ENCODE measurements at places on chromosomes 12 and 14.
A peak's percentile ranks its signal among the peaks of the same experiment; 100 is the strongest.

- no peak for DNase-seq
These were observed 81.3 kb upstream of the NID2 start for GRCh38 chr14:52150162-52150561.

- DNase-seq, result no peak
These were observed 1.0 kb upstream of the BTG1 start for GRCh38 chr12:92146497-92147224.

DNA sequence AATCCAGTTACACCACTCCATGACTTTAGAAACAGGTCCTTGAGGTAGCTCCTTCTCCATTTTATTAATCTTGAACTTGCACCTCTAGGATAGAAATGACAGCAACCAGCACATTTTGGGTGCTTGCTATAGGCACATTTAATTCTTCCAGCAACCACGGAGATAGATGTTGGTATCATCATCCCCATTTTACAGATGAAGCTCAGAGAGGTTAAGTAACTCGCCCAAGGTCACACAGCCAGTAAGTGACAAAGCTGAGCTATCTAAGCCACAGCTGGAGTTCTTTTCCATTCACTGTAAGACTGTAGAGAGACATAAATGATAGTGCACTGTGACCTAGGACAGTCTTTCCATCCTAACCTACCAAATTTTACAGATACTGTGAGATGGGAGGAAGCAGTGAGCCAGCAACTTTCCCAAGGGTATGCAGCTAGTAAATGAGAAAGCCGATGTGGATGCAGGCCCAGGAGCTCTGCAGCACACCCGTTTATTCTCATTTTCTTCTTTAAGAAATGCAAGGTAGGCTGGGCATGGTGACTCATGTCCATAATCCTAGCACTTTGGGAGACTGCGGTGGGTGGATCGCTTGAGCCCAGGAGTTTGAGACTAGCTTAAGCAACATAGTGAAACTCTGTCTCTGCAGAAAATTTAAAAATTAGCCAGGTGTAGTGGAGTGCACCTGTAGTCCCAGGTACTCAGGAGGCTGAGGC, 103.2 kb downstream of the TBX5 start:
- DNase-seq, result no peak

- no peak for DNase-seq
These were observed 463.6 kb downstream of the NRXN3 start for GRCh38 chr14:78633752-78634151.

DNA sequence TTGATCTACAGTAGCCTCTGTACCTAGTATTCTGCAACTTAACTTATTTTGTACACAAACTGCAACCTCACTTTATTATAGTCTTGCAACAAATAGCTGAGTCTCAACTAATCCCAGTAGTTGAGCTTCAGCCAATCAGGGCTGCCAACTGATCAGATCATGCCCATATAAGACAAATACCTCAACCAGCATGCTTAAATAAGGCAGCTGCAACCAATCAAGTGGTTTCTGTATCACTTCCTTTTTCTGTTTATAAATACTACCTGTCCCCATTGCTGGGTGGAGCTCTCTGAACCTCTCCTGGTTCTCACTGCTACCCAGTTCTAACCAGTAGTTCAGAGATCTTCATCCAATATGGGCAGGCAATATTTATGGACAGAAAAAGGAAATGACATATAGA, 248.5 kb upstream of the FBXO33 start:
- no peak for DNase-seq

DNA sequence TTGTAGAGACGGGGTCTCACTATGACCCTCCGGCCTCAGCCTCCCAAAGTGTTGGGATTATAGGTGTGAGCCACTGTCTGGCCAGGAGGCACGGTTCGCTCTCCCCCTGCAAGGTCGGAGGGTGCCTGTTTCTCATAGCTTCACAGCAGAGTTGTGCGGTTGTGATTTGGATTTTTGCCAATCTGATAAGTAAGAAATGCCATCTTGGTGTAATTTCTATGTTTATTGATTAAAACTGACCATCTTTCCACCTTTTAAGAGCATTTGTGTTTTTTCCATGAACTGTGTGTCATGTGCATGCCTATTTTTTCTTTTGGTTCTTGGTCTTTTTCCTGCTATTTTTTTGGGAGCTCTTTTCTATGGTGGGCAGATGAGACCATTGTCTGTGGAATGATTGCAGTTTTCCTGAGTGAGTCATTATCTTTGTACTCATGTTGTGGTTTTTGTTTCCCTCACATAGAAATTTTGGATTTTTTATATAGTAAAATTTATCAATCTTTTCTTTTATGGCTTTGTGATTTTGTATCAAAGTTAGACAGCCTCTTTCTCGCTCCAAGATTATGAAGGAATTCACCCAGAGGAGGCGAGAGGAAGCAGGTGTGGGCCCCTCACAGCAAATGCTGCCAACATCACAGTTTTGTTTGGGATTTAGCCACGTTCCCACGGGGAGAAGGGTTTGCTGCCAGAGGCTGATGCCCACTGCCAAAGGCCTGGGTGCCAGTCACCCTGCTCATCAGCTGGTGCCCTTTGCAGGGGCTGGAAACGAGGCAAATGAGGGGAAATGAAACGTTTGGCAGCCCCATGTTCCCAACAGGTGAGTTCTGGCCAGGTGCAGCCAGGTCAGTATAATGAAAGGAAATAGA, 47.2 kb downstream of the RFX4 start:
- no peak for DNase-seq

DNA sequence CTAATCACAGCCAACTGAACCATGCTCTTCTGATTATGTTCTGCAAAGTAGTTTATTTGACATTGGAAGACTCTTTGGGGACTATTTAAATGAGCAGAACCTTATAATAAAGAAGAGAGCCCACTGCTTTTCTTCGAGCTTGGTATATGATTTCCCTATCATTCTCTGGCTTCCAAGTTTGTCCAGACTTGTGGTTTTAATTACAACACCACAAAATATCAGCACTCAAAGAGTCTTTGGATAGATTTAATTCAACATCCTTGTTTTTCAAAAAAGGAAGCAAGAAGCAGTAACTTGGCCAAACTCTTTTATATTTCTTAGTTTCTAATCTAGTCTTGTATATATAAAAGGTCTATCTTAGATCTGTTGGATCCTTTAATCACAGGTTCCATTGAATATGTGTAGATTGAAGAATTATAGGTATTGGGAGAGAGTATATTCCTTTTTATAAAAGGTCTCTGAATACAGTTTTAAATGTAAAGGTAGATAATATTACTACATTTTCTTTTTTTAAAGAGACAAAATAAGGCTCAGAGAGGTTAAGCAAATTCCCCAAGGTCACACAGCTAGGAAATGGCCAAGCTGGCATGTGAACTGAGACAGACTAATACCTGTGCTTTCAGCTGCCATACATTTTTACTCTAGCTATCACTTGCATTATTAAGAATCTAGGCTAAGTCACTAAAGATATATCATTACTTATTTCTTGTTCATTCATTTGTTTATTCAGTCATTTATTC, 172.8 kb downstream of the SSPN start:
- DNase-seq, result no peak

GRCh38 chr14:99593971-99594841, 9.8 kb downstream of the CCDC85C start:
- no peak for DNase-seq

DNA sequence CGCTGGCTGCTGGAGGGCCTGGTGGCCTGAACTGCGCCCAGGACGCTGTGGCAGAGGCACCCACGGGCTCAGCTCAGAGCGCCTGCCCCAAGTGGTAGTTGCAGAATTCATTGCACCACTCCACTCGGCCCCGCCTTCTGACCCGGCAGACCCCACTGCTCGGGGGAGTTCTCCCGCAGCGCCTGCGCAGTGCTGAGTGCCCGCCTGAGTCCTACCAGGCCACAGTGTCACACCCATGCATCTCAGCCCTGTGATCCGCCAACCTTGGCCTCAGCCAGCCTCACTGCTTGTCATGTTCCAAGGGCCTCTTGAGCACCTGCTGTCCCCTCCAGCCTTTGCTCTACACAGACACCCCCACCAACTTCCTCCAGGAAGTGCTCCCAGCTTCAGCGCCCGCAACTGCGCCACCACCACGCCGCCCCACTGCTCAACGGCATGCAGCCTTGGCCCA, 12.2 kb downstream of the DEGS2 start:
- no peak for DNase-seq

GRCh38 chr12:11829764-11830194, 180.3 kb downstream of the ETV6 start:
- no peak for DNase-seq

- peak; percentile 70 for DNase-seq
These were observed 764.3 kb downstream of the NOVA1 start for GRCh38 chr14:25833341-25834126.

DNA sequence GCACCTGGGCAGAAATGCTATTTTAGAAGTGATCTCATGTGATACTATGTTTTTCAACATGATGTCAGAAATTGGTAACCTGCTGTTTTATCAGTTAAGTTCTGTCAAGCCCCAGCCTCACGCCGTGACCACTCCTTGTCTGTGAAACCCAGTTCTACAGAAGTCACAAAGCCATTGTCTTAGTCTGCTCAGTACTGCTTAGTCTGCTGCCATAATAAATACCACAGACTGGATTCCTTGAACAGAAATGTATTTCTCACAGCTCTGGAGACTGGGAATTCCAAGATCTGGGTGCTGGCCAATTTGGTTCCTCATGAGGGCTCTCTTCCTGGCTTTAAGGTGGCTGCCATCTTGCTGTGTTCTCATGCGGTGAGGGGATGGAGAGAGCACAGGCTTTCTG, 176.9 kb downstream of the PRKCH start:
- no peak for DNase-seq

DNA sequence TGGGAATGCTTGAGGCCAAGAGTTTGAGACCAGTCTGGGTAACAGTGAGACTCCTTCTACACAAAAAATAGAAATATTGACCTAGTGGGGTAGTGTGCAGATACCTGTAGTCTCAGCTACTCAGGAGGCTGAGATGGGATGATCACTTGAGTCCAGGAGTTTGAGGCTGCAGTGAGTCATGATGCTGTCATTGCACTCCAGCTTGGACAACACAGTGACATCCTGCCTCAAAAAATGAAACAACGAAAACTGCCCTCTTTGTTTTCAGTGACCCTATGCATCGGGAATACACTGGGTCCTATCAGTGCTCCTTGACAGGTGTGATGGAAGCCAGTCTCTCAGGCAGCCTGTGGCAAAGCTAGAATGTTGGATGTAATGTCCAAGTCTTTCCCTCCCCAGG, 311.5 kb upstream of the OR4E1 start:
- DNase-seq, result no peak

DNA sequence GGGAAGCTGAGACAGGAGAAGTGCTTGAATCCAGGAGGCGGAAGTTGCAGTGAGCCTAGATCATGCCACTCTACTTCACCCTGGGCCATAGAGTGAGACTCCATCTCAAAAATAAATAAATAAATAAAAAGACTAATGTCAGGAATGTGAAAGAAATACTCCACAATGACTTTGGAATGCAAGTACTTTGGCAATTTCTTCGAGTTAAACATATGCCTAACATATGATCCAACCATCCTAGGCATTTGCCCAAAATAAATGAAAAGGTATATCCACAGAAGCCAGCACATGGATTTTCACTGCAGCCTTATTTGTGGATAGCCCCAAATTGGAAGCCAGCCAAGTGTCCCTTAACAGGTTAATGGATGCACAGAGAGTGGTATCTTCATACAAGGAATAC, 357.9 kb upstream of the TMEM132C start:
- DNase-seq, result no peak

- no peak for DNase-seq
These were observed 43.9 kb upstream of the ATP23 start for GRCh38 chr12:57897286-57897974.

GRCh38 chr14:67441256-67441655, 29.3 kb upstream of the PLEK2 start:
- no peak for DNase-seq

GRCh38 chr12:121678716-121679300, 9.4 kb upstream of the MORN3 start:
- no peak for DNase-seq

- DNase-seq, result no peak
These were observed 123.1 kb downstream of the PIWIL1 start for GRCh38 chr12:130460611-130461446.

DNA sequence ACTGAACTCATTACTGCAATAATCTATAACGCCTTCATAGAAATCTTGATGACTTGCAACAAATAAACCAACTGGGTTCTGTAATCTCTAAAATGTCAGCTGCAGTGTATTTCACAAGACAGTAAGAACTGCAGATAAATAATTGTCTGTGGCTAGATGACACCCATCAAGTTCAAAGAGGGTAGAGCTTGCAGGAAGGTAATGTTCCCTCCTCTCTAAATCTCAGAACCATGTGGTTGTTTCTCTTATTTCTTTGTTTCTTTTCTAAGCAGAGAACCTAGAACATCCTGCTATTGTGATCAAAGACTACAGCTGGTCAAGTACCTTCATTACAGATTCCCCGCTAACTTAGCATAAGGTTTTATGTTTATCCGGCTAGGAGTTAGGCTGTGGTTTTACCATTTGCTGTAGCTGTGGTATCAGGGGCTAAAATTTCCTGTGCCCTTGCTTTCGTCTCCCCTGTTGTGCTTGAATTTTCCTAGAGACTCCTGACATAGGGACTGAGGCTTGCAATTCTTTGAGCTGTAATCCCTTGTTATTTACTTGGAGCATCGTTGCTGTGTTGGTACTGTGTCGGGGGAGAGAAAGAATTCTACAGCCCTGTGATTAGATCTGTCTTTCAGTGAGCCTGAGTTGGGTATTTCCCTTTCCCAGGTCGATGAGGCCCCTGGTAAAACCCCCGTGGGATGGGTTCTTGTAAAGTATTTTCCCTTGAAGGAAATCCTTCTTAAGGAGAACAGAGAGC, 253.1 kb upstream of the BTG1 start:
- no peak for DNase-seq

DNA sequence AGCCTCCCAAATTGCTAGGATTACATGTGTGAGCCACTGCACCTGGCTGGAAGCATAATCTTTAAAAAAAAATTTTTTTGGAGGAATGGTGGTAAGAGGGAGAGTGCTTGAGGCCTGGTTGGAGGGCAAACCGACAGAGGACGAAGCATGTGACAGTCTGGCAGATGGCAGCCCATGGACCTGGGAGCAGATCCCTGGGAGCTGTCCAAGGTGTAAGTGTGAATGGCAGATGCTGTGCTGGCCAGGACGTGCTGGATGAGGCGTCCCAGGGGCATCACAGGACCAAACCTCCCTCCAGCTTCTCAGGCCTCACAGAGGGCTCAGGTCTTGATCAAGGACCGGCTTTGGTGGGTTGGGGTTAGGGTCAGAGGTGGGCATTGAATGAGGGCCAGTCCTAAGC, 128.4 kb upstream of the NCOR2 start:
- no peak for DNase-seq

GRCh38 chr12:72684491-72684890, 412.3 kb downstream of the TRHDE start:
- DNase-seq, result no peak

GRCh38 chr12:16325426-16325825, 22.0 kb upstream of the MGST1 start:
- DNase-seq, result no peak

DNA sequence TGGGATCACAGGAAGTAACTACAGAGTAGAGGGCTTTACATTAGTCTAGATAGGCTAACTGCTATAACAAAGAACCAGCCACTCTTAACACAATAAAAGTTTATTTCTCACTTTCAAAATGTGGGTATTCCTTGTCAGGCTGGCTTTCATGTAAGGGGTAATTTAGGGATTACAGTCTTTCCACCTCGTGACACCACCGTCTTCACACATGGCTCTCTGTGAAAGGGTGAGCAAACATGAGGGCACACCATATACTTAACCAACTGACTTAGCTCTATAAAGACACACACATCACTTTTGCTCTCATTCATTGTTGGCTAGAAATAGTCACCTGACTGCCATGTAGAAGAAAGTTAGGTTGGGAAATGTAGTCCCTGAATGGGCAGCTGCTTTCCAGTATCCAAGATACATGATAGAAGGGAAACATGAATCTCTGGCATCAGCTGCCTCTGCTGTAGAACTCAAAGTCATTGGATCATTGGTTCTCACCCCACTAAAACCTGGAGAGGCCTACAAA, 66.1 kb upstream of the CRY1 start:
- DNase-seq, result no peak

All from testis (tissue), 5 donors.